ENCODE measurements at places on chromosomes 3 and 15.

DNA sequence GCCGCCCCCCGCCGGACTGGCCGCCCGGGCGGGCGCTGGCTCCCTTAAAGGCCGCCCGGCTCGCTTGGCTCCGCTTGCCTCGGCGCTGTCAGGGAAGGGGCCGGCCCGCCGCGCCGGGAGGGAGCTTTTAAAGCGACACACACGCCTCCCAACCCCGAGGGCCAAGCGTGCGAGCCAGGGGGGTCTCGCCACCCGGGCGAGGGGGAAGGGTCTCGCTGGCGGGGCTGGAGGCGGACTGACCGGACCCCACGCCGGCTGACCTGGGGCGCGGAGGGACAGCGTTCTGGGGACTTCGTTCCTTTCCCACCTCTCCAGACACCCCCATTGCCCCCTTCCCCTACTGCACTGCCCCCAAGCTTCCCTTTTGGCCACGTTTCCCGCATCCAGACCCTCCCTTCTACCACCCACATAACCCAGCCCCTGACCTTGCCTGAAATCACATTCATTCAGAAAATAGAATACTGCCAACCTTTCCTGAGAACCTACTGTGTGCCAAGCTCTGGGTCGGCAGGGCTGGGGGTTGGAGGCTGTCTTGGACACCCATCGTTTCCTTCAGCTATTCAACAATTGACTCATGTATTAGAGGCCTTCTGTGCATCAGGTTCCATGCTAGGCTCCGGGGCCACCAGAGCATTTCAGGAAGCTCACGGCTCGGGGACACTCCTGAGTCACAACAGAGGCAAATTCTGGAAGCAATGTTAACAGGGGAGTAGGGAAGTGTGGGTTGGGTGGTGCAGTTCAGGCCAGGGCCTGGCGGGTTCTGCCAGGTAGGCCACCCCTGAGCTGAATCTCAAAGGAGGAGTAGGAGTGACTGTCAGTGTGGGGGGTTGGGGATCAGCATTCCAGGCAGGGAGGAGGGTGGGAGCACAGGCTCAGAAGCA lies at the start of gene INSYN1:
Gene INSYN1 (minus strand): TSS at position 102 of the 881 bp plus-strand sequence. CDS start 2,221 bp downstream, outside the sequence.
- peak; percentile 78 for DNase-seq

GRCh38 chr15:58520464-58520863 lies 88.7 kb downstream of the LIPC start:
- no peak for DNase-seq

- no peak for DNase-seq
Observed at GRCh38 chr3:160638184-160638583, 38.8 kb upstream of the ARL14 start.

DNA sequence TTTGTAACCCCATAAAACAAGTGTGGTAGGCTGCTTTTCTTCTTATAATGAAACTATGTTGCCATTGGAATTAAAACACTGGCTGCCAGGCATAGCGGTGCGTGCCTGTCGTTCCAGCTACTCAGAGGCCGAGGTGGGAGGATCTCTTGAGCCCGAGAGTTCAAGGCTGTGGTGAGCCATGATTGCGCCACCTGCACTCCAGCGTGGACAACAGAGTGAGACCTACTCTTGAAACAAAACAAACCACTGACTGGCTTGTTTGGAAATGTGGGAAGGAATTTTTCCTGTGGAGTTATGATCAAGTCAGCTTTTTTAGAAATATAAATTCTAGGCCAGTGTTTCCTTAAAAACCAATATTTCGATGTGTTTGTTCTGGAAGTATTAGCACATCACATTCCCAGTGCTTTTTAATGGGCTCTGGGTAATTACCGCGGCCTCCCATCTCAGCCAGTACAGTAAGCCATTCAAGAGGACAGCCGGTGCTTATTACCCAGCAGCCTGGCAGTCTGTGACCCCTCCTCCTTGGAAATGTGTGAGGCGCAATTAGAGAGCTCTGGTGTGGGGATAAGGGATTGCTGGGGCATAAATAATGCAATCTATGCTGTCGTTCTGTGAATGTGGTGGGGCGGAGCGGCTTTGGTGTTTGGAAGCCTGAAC lies 58.3 kb upstream of the TRAK1 start:
- no peak for DNase-seq

GRCh38 chr15:55277116-55277564 lies 12.5 kb downstream of the RAB27A start:
- DNase-seq: no peak

DNA sequence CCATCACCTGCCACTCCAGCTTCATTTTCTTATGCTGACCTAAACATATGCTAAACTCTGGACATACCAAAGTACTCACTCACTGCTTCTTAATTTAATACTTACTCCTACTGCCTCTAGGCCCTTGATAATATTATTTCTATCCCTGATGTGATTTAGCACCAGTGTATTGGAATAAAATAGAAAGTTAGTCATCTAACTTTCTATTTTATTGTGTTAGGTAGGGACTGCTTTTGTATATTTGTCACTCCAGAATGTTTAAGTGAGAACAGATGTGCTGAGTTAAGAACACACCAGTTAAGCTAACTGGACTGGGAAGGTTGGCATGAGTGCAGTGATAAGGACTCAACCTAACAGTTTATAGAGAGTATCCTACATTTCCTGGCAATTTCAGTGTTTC lies 6.5 kb upstream of the CLDN16 start:
- DNase-seq: no peak

DNA sequence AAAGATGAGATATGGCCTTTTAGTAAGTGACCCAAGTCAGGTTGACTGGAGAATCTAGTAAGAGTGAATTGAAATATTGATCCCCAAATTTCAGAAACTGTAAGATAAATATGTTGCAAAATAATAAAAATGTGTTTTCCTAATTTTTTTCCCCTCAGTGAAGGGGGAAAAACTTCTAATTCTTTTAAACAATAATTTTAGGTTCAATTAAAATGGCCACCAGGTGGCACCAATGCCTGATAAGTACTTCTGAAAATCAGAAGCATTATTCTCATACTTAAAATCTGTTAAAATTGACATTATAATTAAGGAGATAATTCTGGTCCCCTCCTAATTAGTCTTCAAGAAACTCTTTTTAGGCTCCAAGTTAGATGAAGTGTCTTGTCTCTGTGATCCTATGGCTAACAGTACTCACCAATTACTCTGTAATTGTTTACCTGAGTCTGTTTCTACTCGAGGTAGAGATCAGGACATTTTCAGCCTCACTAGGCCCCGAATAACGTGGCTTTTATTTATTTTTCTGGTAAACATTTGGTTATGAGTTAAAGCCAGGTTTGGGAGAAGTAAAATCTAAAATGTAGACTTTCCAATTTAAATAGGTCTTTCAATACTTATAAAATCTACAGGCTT lies 52.6 kb downstream of the NMD3 start:
- DNase-seq: no peak

GRCh38 chr3:65946438-65946837 lies 92.3 kb downstream of the MAGI1 start:
- DNase-seq: no peak

DNA sequence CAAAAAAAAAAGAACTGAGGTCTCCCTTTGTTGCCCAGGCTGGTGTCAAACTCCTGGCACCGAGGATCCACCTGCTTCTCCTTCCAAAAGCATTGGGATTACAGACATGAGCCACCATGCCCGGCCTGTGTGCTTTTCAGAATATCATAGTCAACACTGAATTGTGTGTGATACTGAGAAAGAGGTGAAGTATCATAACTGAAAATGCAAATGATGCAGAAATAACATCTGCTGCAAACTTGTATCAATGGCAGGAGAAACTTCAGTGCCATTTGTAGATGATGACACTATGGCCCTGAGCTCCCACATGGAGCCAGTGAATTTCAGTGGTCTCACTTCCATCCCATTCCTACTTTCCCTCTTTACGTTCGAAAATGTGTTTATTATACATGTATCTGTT lies 21.9 kb downstream of the IL12A start:
- no peak for DNase-seq

- DNase-seq: peak; percentile 15
Observed at GRCh38 chr3:116579840-116580239, 129.7 kb upstream of the TUSC7 start.

- no peak for DNase-seq
Observed at GRCh38 chr3:109597444-109597843, 260.1 kb upstream of the DPPA4 start.

- no peak for DNase-seq
Observed at GRCh38 chr15:101727186-101727585, 2.9 kb upstream of the TARS3 start.

DNA sequence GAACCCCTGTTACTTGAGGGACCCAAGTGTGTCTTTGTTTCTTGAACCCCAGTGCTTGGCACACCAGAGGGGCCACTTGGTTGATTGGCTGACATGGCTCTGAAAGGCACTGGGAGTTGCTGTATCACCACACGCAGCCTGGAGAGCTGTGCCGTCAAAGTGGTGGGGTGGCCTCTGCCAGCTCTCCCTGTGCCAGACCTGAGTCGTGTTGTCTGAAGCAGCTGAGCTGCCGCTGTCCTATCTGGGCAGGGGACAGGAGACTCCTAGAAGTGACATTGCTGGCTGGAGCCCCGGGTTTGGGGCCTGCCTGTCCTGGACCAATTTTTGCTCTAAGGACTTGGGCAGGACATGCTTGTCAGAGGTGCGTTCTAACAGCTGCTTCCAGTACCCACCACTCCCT lies 5.5 kb upstream of the SNX22 start:
- DNase-seq: no peak

- DNase-seq: no peak
Observed at GRCh38 chr3:149402481-149402880, 25.0 kb upstream of the TM4SF1 start.

DNA sequence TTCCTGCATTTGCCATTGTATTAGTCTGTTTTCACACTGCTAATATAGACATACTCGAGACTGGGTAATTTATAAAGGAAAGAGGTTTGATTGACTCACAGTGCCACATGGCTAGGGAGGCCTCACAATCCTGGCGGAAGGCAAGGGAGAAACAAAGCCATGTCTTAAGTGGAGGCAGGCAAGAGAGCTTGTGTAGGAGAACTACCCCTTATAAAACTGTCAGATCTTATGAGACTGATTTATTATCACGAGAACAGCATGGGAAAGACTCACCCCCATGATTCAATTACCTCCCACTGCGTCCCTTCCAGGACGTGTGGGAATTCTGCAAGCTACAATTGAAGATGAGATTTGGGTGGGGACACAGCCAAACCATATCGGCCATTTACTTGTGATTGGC lies 27.8 kb downstream of the YEATS2 start:
- DNase-seq: no peak

DNA sequence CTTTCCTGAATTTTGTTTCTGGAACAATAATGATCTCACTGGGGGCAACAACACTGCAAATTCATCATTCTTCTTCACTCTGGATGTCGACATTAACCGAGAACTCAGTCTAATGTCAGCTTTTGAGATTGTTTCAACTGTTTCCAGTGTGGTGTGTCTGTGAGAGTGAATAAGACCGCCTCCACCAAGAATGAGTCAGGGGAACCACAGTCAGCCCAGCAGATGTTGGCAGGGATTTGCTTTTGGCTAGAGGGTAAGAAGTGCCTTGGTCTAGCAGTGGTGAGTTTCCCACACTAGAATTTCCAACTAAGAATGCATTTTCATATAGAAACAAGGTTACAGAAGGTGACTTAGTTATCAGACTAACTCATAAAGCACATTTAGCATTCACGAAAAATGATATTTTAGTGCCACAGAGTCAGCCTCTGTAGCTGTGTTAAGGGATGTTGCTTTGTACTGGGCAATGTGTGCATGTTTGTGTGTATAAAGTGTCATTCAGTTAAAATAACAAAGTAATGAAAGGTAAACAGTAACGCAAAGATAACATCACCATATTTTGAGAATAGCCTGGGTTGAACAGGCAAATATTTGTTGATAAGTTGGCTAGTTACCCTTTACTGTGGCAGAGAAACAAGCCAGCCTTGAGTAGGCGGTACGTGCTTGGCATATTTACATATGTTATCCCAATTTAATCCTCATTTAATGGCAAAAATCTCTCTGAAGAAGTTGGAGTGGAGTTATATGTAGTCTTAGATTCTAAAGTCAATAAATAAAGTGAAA lies 33.8 kb downstream of the DRD3 start:
- DNase-seq: no peak

DNA sequence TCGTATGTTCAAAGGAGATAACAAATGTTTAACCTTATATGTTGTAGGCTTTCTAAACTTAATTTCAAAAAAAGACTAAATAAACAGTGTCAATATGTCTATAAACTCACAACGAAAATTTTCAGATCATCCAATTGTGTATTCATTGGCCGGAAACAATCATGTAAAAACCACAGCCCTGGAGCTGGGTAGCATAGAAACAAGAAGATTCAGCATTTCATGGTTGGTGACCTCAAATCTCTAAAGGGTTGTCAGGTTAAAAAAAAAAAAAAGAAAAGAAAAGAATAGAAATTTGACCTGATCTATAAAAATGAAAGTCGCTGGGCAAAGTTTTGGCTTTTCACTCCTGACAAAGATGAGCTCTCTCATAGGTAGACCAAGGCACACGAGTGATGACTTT lies 13.9 kb downstream of the MEX3B start:
- DNase-seq: no peak

DNA sequence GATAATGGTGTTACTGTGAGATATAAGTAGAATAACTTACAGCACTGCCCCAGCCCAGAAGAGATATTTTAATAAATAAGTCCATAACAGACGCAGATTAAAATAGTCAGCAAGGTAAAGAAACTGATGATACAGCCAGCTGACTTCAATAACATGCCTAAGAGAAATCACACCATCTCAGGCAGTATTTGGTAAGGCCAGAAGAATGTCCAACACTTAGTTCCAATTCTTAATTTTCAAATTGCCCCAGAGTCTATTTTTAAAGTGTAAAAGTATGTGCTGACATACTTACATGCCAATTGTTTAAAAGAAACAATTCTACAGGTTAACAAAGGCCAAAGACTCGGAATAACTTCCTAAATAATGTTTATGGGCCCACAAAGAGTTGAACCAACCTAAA lies 1.6 kb downstream of the GNB4 start:
- no peak for DNase-seq

GRCh38 chr3:17233398-17233800 lies 348.6 kb downstream of the PLCL2 start:
- peak; percentile 56 for DNase-seq

DNA sequence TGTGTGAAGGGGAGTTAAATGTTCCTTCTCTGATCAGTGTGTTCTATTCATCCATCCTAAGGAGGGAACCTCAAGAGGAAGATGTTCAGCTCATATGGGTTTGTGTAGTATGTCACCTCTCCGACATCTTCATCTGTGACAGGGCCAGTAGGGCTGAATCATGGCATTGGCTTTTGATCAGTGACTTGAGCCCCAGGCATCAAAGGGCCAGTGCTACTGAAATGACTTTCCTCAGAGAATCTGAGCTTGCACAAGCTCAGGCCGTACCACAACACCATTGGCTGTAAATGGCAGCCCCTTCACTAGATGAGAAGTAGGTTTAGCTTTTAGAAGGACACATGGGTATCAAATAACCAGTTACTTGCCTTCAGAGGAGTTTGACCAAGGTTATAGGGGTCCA lies 183.2 kb upstream of the NR2E3 start:
- no peak for DNase-seq

DNA sequence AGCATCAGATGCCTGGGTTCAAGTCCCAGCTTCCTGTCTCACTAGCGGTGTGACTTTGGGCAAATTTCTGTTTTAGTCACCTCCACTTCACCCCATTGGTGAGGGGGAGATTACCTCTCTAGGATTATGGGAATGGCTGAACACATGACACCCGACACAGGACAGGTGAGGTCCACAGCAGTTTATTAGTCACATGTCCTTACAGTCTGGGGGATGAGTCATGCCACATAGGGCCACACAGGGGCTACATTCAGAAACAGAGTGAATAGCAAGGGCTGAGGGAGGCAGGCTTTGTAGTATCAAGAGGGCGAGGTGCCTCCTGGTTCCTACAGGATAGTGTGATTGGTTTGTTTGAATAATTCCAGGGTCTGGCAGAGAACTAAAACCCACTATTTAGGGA lies 15.2 kb upstream of the ITGA11 start:
- DNase-seq: no peak
